CD8-positive, alpha-beta memory T cell (primary cell): ENCODE measurements at places on chromosomes 13 and 19. TPM values are rescaled to one million over a fixed set of nuclear protein-coding genes. Genes with fewer than 3 reads are reported as not detected.

GRCh38 chr13:91544723-91545122 is 146.3 kb downstream of the GPC5 start:
- no peak for DNase-seq
- no peak overlapping the region for H3K4me3 ChIP-seq
- no peaks in the 10 kb centered on the region for H3K27me3 ChIP-seq
- no peaks in the 10 kb centered on the region for H3K36me3 ChIP-seq

GRCh38 chr19:29193155-29193554 is 19.8 kb downstream of the UQCRFS1 start:
- H3K4me1 ChIP-seq, result no peaks in the 10 kb centered on the region
- no peaks in the 10 kb centered on the region for H3K36me3 ChIP-seq
- no peak overlapping the region for H3K4me3 ChIP-seq
- no peaks in the 10 kb centered on the region for H3K27me3 ChIP-seq

DNA sequence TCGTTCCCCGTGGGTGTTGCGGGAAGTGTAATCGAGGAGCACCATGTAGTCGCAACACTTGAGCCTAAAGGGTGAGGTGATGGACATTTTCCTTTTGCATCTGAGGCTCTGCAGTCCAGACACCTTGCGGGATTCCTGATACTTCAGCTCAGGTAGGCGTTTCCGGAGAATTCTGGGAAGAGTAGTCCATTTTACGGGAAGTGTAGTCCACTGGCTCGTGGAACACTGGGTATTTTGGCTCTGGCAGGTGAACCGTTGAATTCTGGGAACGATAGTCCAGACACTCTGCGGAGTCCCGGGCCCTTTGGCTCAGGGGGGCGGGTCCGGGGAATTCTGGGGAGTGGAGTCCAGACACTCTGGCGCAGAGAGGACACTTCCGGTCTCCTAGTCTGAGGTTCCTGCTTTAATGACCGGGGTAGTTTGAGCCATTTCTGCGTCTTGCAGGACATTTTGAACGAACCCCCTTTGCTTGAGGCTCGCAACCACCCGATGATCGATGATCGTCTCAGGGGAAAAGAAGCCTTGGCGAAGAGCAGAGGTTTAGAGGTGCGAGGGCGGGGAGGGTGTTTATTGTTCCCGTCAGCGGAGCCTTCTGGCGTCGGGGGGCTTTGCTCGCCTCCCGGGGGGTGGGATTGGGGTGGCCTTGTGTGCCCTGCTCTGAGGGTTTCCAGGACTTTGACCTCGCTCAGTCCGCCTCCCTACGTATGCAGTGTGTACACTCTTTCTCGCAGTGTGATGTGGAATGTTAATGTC is at the start of gene ZNF223:
Gene ZNF223, plus strand, starts transcription at position 387 of the 753 bp plus-strand sequence. CDS start 3,141 bp downstream, outside the sequence.
- peak; percentile 53 for DNase-seq
- H3K36me3 ChIP-seq, result no peaks in the 10 kb centered on the region
- H3K4me3 ChIP-seq, result peak within 1 kb of the TSS; percentile 62
- no peaks in the 10 kb centered on the region for H3K27me3 ChIP-seq
- no peak within 1 kb of the TSS for H3K27ac ChIP-seq

DNA sequence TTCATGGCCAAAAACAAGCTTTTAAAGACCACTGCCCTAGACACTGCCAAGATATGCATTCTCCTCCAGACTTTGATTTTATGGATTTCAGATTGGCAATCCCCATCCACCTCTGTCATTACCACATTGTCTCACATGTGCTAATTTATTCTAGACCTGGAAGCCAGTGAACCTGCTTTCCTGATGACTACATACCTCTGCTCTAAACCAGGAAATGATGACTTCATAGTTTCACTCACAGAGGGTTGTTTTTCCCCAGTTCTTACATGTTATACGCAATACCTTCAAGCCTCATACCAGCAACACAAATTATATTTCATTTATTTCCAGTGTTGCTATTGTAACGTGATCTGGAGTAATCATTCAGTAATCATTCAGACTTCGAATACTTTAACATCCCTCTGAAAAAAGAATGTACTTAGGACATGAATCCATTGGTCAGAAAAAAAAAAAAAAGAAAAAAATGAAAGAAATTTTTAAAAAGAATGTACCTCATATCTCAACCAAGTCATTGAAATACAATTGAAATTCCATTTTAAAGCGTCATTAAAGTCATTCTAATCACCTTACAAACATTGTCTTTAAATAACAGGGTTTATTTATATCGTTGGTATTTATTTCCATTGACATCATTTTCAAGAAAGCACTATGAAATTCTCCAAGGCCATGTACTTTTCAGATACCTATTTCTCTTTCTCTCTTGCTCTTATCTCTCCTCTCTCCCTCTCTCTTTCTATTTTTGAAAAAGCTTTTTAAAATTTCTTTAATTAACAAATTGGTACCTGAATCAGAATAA is 33.4 kb upstream of the KLF5 start:
- H3K4me3 ChIP-seq, result no peak overlapping the region
- H3K27ac ChIP-seq, result no peak overlapping the region
- no peaks in the 10 kb centered on the region for H3K4me1 ChIP-seq
- DNase-seq, result no peak
- H3K27me3 ChIP-seq, result no peaks in the 10 kb centered on the region

- H3K27ac ChIP-seq, result no peak overlapping the region
- H3K4me3 ChIP-seq, result peak overlapping the region; percentile 26
- no peaks in the 10 kb centered on the region for H3K27me3 ChIP-seq
- H3K36me3 ChIP-seq, result peaks cover 27% of the 10 kb centered on the region
- DNase-seq, result no peak
Measured at GRCh38 chr19:40755791-40756190, 4.8 kb downstream of the SNRPA start.

DNA sequence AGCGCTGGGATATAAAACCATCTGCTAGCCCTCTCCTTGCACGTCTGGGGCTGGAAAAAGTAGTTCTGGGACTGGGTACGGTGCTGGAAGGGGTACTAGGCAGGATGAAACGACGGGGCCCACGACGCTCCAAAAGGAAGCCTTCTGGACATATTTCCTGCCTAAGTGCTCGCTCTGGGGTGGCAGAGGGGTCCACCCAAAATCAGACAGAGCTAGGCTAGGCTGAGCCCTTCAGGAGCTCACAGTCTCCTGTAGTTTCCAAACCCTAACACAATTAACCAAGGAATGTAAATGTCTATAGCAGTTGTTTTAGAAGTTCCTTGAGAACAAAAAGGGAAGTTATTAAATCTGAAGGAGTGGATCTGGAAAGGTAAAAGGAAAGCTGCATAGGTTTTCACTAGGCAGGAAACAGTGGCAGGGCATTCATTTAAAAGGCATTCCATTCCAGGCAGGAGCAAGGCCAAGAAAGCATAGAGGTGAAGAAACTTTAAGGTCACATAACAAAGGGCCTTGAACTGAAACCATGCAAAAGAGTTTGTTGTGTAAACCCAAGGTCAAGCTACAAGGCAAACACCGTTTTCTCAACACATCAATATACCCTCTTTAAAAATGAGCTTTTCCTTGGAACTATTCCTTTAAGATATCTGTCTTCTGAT is 634 bp upstream of the DIAPH3 start:
- peak overlapping the region; percentile 73 for H3K27ac ChIP-seq
- no peaks in the 10 kb centered on the region for H3K36me3 ChIP-seq
- H3K4me1 ChIP-seq, result peaks cover 11% of the 10 kb centered on the region
- peak overlapping the region; percentile 76 for H3K4me3 ChIP-seq
- H3K27me3 ChIP-seq, result no peaks in the 10 kb centered on the region
- no peak for DNase-seq

- H3K27ac ChIP-seq, result peak within 1 kb of the TSS; percentile 93
- H3K27me3 ChIP-seq, result no peaks in the 10 kb centered on the region
- peaks cover 7% of the 10 kb centered on the region for H3K4me1 ChIP-seq
- peaks cover 13% of the 10 kb centered on the region for H3K36me3 ChIP-seq
- peak within 1 kb of the TSS; percentile 95 for H3K4me3 ChIP-seq
Measured at GRCh38 chr19:52369559-52370340, at the start of gene ZNF880. TSS of gene ZNF880 (plus strand) at chr19:52369923. CDS start at chr19:52369966, 43 bp downstream.

The KLK12 gene
- not detected for total RNA-seq

The PSG1 gene
- not detected for total RNA-seq

The CACNG6 gene
- total RNA-seq, result not detected
